ENCODE measurements at places on chromosomes 13 and 19. TPM values are rescaled to one million over a fixed set of nuclear protein-coding genes. Genes with fewer than 3 reads are reported as not detected.
A peak's percentile ranks its signal among the peaks of the same experiment; 100 is the strongest.

ZNF358 gene
- polyA plus RNA-seq = 21.0 TPM

- DNase-seq = no peak
- H3K27ac ChIP-seq = no peak overlapping the region
- H3K4me1 ChIP-seq = no peaks in the 10 kb centered on the region
- no peaks in the 10 kb centered on the region for H3K36me3 ChIP-seq
- no peak overlapping the region for H3K4me3 ChIP-seq
Measured at GRCh38 chr13:73090116-73090822, 31.5 kb downstream of the KLF5 start.

SYNE4 gene
- polyA plus RNA-seq = 1.8 TPM

DNA sequence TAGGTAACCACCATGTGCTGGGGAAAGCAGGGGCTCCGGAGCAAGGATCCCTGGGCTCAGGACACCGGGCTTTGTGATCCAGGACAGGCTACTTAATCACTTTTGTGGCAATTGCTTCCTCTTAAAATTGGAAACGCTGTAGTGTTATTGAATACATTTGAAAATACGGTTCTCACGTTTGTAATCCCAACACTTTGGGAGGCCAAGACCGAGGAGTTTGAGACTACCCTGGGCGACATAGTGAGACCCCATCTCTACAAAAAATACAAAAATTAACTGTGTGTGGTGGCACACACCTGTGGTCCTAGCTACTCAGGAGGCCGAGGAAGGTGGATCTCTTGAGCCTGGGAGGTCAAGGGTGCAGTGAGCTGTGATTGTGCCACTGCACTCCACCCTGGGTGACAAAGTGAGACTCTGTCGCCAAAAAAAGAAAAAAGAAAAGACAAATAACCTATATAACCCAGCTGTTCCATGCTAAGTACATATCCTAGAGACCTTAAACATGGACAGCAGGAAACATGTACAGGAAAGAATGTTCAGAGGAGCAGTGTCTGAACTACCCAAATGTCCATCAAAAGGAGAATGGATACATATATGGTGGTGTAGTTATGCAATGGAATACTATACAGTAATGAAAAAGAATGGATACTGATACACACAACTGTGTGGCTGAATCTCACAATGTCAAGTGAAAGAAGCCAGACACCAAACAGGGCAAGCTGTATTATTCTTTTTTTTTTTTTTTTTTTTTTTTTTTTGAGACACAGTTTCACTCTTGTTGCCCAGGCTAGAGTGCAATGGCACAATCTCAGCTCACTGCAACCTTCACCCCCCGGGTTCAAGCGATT lies 622 bp upstream of the PRODH2 start:
- H3K27ac ChIP-seq = no peak overlapping the region
- H3K27me3 ChIP-seq = no peaks in the 10 kb centered on the region
- H3K4me3 ChIP-seq = no peak overlapping the region
- H3K4me1 ChIP-seq = no peaks in the 10 kb centered on the region
- H3K36me3 ChIP-seq = no peaks in the 10 kb centered on the region

DNA sequence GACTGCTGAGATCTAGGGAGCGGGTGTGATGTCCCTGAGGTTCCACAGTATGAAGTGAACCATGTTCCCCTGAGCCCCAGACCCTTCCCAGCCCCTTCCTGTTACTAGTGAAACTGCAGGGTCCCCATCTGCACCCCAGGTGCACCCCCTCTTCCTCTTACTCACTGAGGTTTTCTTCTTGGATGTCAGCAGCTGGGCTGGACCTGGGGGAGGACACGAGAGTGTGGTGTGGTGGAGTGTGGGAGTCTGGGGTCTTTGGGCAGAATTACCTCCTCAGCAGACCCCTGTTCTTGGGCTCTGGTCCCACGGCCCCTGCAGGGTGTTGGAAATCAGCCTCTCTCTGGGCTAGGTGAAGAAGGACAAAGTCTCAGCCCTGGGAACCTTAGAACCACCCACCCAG lies 3.3 kb upstream of the LILRA6 start:
- no peaks in the 10 kb centered on the region for H3K36me3 ChIP-seq
- H3K27ac ChIP-seq = no peak overlapping the region
- no peaks in the 10 kb centered on the region for H3K27me3 ChIP-seq
- no peaks in the 10 kb centered on the region for H3K4me1 ChIP-seq
- H3K4me3 ChIP-seq = no peak overlapping the region

GRCh38 chr19:18104793-18105131 lies 7.2 kb downstream of the MAST3 start:
- H3K4me1 ChIP-seq = peaks cover 5% of the 10 kb centered on the region
- no peaks in the 10 kb centered on the region for H3K36me3 ChIP-seq
- DNase-seq = no peak
- H3K27ac ChIP-seq = no peak overlapping the region
- no peaks in the 10 kb centered on the region for H3K27me3 ChIP-seq

GRCh38 chr13:76889254-76889653 lies 3.0 kb upstream of the KCTD12 start:
- H3K4me3 ChIP-seq = no peak overlapping the region
- H3K27me3 ChIP-seq = no peaks in the 10 kb centered on the region
- H3K4me1 ChIP-seq = peaks cover 7% of the 10 kb centered on the region
- no peak for DNase-seq
- H3K36me3 ChIP-seq = no peaks in the 10 kb centered on the region

- no peak for DNase-seq
- H3K4me3 ChIP-seq = no peak overlapping the region
- no peak overlapping the region for H3K27ac ChIP-seq
- H3K27me3 ChIP-seq = no peaks in the 10 kb centered on the region
Measured at GRCh38 chr19:50899569-50899968, 11.6 kb downstream of the KLK4 start.

- H3K4me1 ChIP-seq = no peaks in the 10 kb centered on the region
- no peak overlapping the region for H3K27ac ChIP-seq
- no peaks in the 10 kb centered on the region for H3K36me3 ChIP-seq
Measured at GRCh38 chr13:67017276-67017675, 212.9 kb downstream of the PCDH9 start.

DNA sequence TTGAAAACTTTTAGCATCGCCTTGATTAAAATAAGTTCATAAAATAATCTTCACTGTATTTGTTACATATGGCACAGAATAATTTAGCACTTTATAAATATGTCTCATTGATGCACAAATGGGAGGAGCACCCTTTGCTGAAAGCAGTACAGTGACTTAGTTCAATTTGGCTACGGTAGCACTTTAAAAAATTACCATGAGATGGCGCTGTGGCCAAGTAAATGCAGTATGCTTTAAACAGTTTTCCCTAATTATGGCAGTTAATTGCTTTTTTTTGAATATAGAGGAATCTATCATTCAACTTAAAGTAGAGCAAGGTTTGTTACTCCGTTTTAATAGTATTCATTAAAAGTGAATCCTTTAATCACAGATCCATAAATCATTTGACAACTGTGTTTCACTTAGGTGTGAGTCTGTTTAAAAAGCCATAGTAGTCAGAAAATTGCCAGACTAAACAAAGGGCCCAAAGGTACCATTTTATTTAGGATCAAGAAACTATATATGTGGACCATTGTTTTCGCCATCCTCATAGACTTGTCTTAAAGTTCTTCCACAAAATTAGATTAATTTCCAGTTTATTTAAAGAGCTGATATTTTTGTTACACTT lies 34.7 kb upstream of the ESD start:
- H3K27me3 ChIP-seq = no peaks in the 10 kb centered on the region
- no peak overlapping the region for H3K27ac ChIP-seq
- H3K4me1 ChIP-seq = no peaks in the 10 kb centered on the region
- no peaks in the 10 kb centered on the region for H3K36me3 ChIP-seq
- peak; percentile 65 for DNase-seq

GRCh38 chr19:7678971-7679751 lies 1.5 kb upstream of the TRAPPC5 start:
- DNase-seq = peak; percentile 33
- H3K4me3 ChIP-seq = no peak overlapping the region
- H3K36me3 ChIP-seq = no peaks in the 10 kb centered on the region
- H3K27ac ChIP-seq = no peak overlapping the region
- H3K27me3 ChIP-seq = no peaks in the 10 kb centered on the region

DNA sequence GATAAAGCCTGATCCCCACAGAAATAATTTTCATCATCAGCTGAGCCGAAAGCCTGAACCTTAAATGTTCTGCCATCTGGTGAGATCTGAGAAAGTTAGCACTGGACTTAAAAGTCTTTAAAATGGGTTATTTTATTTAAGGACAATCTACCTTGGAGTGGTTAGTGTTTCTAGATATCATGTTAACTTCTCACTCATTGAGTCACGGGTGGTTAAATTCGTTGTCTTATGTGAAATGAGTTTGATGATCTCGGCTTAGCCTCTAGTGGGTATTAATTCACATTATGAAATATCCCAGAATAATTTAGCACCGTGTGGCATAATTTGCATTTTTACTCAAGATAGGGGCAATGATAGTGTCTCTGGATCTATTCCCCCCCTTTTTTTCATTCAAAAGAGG lies 117.4 kb upstream of the ZNF536 start:
- H3K36me3 ChIP-seq = no peaks in the 10 kb centered on the region
- no peak overlapping the region for H3K27ac ChIP-seq
- peaks cover 7% of the 10 kb centered on the region for H3K4me1 ChIP-seq
- DNase-seq = no peak
- H3K27me3 ChIP-seq = no peaks in the 10 kb centered on the region

DNA sequence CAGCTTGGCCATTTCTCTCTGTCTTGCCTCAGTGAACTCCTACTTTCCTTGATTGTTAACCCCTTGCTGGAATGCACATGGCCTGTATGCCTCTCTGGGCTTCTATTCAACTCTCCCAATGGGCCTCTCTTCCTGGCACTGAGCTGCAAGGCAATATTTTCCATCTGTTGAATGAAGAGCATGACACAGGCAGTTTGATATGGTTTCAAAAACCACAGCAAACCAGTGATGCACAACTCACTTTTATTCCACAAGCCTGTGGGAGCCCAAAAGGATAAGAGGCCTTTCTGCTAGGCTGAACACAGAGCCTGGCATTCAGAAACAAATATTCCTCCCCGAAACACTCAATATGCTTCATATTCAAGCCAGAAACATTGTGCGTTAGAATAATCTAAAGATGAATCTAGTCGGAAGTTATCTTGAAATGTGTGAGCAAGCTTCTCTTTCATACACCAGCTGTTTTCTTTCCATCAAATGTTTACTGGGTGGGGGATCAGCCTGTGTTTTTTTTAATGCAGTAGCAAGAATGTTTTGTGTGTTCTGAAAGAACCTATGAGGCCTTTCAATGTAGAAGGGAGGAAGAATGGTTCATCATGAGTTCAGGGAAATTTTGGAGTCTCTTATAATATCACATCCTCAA lies 443.1 kb upstream of the SPRY2 start:
- H3K4me1 ChIP-seq = no peaks in the 10 kb centered on the region
- H3K27me3 ChIP-seq = no peaks in the 10 kb centered on the region
- H3K4me3 ChIP-seq = no peak overlapping the region
- DNase-seq = no peak
- H3K27ac ChIP-seq = no peak overlapping the region

FGF21 gene
- not detected for polyA plus RNA-seq

DNA sequence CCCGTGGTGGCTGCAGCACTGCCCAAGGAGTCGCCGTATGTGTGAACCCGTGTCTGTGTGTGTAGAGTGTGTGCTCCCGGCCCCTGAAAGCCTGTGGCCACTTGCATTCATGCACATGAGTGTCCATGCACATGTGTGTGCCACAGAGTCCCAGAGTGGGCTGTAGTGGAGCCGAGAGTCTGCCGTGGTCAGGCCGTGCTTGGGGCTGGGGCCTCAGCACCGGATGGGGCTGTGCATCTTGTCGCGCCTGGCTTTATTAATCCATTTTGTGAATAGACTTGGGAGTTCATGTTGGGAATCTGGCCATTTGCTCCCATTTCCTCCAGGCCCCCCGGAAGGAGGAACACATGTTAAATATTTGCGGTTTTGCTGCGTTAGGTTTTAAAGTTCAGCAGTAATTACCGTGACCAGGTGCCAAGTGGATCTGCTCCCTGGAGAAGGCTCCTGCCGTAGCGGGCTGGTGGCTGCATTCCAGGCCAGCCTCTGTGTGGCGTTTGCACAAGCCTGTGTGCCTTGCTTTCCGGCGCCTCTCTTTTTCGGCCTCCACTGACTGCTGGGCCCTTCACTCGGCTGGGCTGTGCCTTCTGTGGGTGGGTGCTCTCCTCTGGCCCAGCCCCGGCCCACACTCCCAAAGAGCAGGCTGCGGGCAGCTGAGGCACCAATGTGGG lies 69.2 kb upstream of the KCTD15 start:
- H3K27me3 ChIP-seq = no peaks in the 10 kb centered on the region
- H3K4me1 ChIP-seq = no peaks in the 10 kb centered on the region
- no peak overlapping the region for H3K27ac ChIP-seq
- H3K36me3 ChIP-seq = no peaks in the 10 kb centered on the region

ZBTB32 gene
- 125 TPM for polyA plus RNA-seq

DNA sequence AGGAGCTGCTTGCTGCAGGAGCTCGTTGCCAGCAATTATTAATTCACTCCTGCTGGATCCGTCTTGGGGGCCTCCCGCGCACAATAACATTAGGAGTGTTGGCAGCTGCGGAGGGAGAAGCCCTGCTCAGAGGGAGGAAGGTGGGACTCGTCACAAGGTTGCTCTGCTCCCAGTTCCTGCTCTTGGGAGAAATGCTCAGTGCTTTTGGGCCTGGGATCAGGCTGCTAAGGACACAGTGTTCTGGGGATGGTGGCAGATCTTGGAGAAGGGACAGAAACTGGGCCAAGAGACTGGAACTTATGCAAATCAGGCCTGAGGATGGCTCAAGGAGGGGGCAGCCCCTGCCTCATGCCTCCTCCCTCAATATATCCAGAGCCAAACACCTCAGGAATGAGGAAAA lies 78.9 kb upstream of the OLFM4 start:
- peak; percentile 21 for DNase-seq
- peaks cover 19% of the 10 kb centered on the region for H3K4me1 ChIP-seq
- H3K4me3 ChIP-seq = no peak overlapping the region
- no peak overlapping the region for H3K27ac ChIP-seq
- H3K36me3 ChIP-seq = no peaks in the 10 kb centered on the region
- H3K27me3 ChIP-seq = no peaks in the 10 kb centered on the region

SHISA7 gene
- polyA plus RNA-seq = 0.45 TPM

MBD3L2B gene
- not detected for polyA plus RNA-seq

DNA sequence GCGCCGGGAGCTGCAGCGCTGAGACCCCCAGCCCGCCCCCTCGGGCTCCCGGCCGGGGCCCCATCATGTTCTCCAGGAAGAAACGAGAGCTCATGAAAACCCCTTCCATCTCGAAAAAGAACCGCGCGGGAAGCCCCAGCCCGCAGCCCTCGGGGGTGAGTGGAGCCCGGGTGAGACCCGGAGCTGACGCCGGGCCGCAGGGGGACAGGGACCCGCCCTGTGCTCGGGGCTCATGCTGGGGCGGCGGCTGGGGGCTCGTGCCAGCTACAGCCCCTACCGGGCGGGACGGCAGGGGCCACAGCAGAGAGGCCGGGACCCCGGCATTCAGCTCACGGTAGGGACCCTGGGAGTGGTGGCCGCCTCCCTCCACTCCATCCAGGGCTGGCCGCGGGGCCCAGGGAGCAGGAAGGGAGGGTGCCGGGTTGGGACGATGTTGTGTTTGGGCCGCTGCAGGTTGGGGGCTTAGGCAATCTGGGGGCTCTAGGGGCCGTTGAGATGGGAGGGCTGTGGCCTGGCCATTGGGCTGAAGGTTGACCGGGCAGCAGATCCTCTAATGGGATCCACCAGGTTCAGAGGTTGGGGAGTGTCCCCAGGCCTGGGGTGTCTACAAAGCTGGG lies 482 bp downstream of the ARHGAP45 start:
- peaks cover 4% of the 10 kb centered on the region for H3K27me3 ChIP-seq
- no peak overlapping the region for H3K27ac ChIP-seq
- no peak for DNase-seq
- H3K36me3 ChIP-seq = no peaks in the 10 kb centered on the region

Measured in testis (tissue), 5 donors.